ENCODE measurements at places on chromosomes 1 and 21.

- DNase-seq = no peak
Measured at GRCh38 chr1:175062339-175062738, 5.3 kb upstream of the TNN start.

GRCh38 chr1:54984131-54984842 is 3.9 kb downstream of the TMEM61 start:
- peak; percentile 67 for DNase-seq

- no peak for DNase-seq
Measured at GRCh38 chr1:59949648-59950047, 23.1 kb upstream of the CYP2J2 start.

GRCh38 chr1:19010995-19011844 is 54.7 kb upstream of the IFFO2 start:
- no peak for DNase-seq

DNA sequence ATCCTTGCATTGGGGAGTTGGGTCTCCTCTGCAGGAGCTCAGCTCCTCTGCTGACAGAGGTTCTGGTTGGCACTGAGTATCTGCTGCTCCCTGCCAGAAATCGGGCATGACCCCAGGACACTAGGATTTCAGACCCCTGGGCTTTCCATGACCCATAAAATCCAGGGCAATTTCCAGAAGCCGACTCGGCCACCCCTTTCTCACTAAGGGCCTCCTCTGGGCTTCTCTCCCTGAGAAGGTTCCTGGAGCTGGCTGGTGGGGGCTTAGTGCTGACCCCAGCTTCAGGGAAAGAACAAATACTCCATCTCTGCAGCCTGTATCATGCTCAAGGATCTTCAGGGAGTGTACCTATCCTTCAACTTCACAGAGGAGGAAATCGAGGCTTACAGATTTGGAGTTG is 603.4 kb downstream of the PTPRU start:
- DNase-seq = no peak

DNA sequence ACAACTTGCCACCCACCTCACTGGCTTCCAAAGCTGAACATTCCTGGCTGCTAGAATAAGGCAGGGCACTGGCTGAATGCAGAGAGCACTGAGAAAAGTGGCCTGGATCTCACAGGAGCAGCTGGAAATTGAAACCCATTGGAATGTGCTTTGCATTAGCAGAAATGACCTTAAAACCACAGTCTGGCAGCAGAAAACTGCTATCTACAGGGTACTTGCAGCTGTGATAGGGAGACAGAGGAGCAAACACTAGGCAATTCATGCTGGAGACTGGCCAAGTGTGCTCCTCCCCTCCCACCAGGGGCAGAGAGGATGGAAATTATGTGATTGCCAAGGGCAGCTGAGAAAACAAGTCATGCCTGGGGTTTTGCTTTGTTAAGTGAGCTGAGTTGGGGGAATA is 47.2 kb downstream of the HSD3B1 start:
- DNase-seq = no peak

GRCh38 chr1:117824616-117825015 is 104.8 kb downstream of the GDAP2 start:
- DNase-seq = no peak

- DNase-seq = no peak
Measured at GRCh38 chr21:29669416-29669815, 270.4 kb downstream of the GRIK1 start.

GRCh38 chr1:214107322-214108096 is 119.7 kb downstream of the PROX1 start:
- DNase-seq = no peak

DNA sequence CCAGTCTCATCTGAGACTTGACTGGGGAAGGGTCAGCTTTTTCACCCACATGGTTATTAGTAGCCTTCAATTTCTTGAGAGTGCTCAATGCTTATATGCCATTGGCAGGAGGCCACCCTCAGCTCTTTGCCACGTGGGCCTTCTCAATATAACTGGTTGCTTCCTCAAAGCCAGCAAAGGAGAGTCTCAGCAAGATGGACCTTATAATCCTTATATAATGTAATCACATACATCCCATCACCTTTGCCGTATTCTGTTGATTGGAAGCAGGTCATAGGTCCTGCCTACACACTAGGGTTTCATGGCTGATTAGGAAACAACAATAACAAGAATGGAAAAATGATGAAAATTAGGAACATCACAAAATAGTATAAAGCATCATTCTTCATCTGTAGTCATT is 22.9 kb downstream of the TSEN15 start:
- no peak for DNase-seq

- DNase-seq = no peak
Measured at GRCh38 chr1:228082918-228083870, 686 bp downstream of the ARF1 start.

GRCh38 chr21:29581393-29581792 is 282.7 kb downstream of the BACH1 start:
- DNase-seq = no peak

- peak; percentile 67 for DNase-seq
Measured at GRCh38 chr1:72283307-72284083, 1.2 kb upstream of the NEGR1 start.

GRCh38 chr1:169572187-169572586 is 14.1 kb downstream of the F5 start:
- no peak for DNase-seq

GRCh38 chr1:63442141-63442475 is 74.7 kb downstream of the ALG6 start:
- no peak for DNase-seq

- DNase-seq = no peak
Measured at GRCh38 chr1:110788673-110789072, 84.3 kb upstream of the CD53 start.

DNA sequence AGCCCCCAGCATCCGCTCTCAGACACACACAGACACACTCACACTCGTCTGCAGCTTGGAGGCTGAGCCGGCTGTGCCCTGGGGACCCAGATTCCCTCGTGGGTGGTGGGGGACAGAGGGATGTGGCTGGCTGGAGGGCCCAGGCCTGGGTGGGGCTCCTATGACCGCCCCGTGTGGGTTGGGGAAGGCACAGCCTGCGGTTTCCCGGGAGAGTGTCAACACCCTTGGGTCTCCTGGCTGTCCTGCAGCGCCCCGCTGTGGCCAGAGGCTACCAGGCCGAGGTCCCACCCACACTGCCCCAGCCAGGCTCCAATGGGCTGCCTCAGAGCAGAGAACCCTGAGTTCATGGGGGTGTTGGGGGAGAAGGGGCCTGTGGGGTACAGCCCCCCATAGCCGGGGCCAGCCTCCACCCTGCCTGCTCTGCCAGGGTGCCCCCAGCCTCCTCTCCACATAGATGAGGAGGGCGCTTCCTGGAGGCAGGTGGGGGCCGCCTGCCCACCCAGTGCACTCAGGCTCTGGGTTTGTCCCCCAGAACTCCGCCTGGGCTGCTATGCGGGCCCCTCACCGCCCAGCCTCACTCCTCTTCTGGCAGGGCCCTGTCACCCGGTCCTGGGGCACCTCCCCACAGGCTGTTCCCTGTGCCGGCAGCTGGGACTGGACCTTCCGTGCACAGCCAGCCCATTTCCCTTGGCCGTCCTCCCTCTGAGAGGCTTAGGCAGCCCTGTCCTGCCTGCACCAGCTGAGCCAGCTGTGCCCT is at the start of gene TTC34:
Gene TTC34 (minus strand): TSS at position 159 of the 757 bp plus-strand sequence. CDS start 866 bp downstream, outside the sequence.
- no peak for DNase-seq

DNA sequence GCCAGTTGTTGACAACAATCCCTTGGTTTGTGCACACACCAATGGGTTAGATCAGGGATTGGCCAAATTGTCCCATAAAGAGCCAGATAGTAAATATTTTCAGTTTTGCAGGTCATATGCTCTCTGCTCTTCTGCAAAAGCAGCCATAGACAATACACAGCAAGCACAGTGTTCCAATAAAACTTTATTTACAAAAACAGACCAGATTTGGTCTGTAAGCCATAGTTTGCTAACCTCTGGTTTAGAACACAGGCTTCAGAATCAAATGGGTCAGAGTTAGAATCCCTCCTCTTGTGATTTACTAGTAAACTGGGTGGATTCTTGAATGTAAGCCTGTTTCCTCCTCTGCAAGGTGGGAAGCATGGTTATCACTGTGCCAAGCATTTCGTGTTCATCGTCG is 65.3 kb upstream of the EFHD2 start:
- DNase-seq = no peak

GRCh38 chr1:165772739-165773138 is 4.1 kb upstream of the TMCO1 start:
- no peak for DNase-seq

GRCh38 chr21:37787456-37787855 is 128.8 kb downstream of the KCNJ6 start:
- no peak for DNase-seq

DNA sequence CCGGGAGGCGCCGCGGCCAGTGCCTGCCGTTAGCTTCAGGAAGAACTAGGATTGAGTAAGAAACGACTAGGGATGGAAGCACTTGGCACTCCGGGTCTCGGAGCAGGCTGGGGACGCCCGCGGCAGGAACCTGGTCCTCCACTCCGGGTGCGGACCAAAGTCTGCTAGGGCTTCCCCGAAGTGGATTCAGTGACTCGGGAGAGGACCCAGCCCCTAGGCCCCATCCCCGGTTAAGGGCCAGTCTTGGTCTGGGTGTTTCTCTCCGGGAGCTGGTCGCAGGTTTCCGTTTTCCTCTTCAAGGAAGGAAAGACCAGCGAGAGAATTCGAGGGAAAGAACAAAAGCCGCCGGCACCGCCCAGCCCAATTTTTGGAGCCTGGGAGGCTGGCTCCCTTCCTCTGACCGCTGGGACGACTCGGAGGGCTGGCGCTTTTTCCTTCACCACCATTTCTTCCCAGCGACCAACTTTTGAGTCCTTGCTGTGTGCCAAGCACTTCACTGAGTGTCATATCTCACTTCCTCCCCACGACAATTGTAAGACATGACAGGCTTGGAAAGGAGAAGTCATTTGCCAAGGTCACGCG is 16.8 kb upstream of the STMN1 start:
- no peak for DNase-seq

DNA sequence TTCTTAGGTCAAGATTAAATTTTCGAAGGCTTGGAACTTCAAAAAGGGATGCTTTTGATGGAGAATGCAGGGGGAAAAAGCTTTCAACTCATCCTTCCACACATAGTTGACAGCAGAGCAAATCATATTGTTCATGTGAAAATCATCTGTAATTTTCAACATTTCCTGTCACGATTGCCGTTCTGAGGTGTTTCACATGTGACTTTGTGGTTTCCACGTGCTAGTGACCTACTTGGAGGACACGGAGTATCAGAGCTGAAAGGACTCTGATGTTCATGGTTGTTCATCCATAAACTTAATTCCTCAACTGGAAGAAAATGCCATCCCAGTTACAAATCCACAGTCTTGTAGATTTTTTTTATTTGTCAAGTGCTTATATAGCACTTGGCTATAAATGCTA is 79.1 kb downstream of the ZP4 start:
- no peak for DNase-seq

- no peak for DNase-seq
Measured at GRCh38 chr1:67285780-67286488, 21.7 kb upstream of the IL12RB2 start.

DNA sequence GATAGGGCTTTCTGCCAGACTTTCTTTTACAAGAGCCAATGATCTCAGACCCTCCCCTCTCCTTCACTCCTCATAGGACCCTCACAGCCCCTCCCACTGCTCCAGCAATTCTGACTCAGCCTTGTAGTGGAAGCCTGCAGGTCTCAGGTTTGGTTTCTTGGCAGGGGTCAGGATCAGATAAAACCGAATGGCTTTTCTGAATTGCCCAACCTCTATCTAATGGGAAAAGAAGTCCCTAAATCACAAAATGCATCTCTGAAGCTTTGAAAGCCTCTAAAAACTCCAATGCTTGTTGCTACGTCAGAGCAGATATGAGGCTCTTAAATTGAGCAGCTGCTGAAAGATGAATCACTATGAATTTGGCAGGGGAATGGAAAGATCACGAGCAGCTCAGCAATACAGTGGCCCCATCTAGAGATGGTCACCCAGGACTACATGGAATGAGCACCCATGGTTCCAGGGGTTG is 74.5 kb downstream of the NID1 start:
- no peak for DNase-seq

- DNase-seq = no peak
Measured at GRCh38 chr1:84525779-84526178, 19.4 kb upstream of the GNG5 start.

DNA sequence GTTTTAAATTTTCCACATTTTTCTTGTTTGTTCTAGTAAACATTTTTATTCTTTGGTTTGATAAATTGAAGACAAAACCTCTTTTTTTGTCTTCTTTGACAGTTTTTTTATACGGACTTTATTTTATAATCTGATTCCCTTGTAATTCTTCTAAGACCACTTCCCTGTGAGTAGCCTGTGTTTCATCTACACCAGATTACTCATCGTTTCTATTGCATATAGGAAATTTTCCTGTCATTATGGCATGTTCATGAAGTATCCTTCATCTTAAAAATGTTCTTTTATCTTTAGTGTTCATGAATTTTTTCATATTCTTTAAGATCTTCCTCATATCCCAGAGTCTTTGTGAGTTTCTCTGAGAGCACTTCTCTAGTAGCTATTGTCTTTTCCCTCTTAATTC is 109.8 kb downstream of the USP25 start:
- DNase-seq = no peak

DNA sequence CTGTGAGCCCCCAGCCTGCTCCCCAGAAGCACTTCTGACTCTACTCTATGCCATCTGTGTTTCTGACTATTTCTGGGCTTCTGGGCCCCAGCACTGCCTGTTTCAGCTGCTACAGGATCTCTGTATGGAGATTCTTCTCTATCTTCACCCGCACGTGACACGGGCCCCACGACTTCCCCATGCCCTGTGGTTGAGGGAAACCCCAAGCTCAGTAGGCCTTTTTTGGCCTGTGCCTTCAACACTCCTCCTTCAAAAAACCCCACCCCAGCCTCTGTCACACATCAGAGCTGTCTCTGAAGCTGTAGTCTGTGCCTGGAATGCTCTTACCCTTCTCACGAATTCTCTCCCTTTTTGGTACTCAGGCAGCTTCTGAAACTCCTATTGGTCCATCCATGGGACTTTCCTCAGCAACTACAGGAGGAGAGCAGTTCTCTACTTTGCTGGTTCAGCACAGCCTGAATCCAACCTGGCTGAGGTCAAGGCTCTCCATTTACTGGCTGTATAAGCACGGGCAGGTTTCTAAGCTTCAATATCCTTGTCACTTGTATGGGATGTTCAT is 2.0 kb upstream of the NID1 start:
- DNase-seq = no peak

GRCh38 chr1:151175041-151175741 is 590 bp downstream of the TMOD4 start:
- DNase-seq = no peak

GRCh38 chr21:46110499-46111192 is 12.7 kb downstream of the COL6A2 start:
- DNase-seq = no peak

DNA sequence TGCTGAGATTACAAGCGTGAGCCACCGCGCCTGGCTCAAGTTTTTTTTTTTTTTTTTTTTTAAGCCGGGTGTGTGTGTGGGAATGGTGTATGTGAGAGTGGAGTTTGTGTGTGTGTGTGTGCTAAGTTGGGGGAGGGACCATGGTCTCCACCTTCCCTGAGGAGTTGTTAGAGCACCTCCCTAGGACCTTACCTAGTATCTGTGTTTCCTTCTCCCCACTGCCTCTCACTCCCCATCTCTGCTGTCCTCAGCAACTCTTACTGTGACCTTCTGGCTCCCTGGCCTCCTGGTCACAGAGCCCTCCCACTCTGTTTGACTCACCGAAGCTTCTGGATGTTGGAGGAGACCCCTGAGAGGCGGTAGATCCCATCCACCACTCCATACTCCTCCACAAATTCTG is 10.4 kb downstream of the ARHGAP30 start:
- no peak for DNase-seq

Data from NCI-H2171 (cell line).